NCI-H1436 treated with DMSO at 0.1 percent for 48 hours (cell line): ENCODE measurements at places on chromosomes 5 and 9.

GRCh38 chr9:3879726-3880505 lies 354.1 kb upstream of the RFX3 start:
- DNase-seq: peak; percentile 23

- DNase-seq: no peak
Measured at GRCh38 chr9:105245029-105245890, 809 bp downstream of the SLC44A1 start.

DNA sequence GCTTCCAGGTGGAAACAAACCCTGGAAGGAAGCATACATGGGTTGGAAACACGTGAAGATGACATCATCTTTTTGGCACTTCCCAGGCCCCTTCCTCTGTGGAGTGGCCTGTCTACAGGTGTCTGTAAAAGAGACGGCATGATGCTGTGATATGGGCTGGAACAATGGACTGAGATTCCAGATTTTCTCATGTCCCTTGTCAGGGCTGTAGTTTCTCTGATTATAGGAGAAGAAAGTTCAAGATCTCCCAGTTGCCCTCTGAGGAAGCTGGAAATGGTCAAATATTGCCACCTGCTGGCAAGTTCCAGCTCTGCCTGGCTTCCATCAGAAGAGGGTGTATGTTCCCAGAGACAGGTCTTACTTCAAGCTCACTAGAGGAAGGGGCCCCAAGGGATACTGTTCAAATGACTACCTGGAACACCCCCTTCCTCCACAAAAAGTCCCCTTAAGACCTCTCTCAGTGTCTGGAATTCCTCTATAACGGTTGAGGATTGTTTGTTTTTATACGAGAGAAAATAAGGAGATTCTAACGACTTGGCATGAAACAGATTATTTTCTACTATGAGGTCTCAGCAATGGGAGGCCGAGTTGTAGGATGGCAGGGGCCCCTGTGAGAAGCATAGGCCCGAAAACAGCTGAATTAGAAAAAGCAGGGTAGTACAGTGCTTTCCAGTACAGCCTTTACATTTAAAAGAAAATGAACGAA lies 7.3 kb upstream of the ANXA6 start:
- DNase-seq: peak; percentile 13

DNA sequence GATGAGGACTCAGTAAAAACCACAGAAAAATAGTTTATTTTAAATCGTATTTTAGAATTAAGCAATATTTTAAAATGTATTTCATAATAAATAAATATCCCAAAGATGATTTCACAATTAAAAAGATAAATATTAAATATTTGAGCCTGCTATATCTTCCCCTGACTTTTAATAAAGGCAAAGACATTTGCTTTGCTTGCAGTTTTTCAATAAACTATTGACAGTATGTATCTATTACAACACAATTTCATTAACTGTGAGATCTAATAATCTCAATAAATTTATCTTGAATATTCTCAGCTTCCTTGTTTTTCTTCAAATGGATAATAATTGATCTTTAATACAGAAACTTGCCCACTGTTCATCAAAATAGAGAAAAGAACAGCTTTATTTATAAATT lies 186.2 kb upstream of the TARS1 start:
- DNase-seq: no peak

DNA sequence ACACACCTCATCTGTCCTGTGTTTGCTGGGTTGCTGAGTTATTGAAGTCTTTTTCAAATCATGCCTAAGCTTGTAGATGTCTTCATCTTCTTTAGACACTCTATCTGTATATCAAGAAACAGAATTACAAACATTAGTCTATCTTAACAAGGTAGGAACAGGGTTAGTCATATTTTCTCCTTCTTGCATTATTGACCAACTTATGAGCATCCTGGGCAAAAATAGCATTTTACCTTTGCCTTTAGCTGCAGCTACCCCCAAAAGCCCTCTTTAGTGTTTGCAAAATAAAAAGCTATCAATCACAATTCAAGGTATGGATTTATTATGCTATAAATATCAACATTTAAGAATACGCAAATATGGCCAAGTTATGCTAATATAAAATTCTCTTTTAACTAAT lies 3.4 kb downstream of the PLK2 start:
- DNase-seq: no peak
